ENCODE measurements at places on chromosomes 5 and 9. TPM values are rescaled to one million over a fixed set of nuclear protein-coding genes. Genes with fewer than 3 reads are reported as not detected.

DNA sequence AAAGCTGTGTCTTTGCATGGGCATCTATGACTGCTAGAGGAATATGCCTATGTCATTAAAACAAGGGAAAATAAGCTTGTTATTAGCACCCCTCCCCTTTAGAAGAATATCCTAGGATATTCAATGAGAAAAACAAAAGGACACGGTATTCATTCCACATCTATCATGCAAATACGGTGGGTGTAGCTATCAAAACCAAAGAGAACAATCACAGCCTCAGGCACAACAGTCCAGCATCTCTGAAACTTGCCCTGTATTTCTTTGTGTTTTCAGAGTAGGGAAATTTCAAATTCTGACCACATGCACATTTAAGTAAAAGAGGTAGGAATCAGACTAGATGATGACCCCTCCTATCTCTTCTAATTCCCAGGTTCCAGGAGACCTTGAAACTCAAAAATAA lies 209.9 kb downstream of the EFNA5 start:
- H3K27me3 ChIP-seq = no peaks in the 10 kb centered on the region
- DNase-seq = no peak
- H3K4me3 ChIP-seq = no peak overlapping the region
- H3K4me1 ChIP-seq = peaks cover 42% of the 10 kb centered on the region
- no peaks in the 10 kb centered on the region for H3K36me3 ChIP-seq
- H3K27ac ChIP-seq = no peak overlapping the region

- peaks cover 21% of the 10 kb centered on the region for H3K4me1 ChIP-seq
- H3K27ac ChIP-seq = no peak overlapping the region
- DNase-seq = no peak
- H3K4me3 ChIP-seq = no peak overlapping the region
Observed at GRCh38 chr5:181108578-181109165, 22.3 kb downstream of the OR2V1 start.

The FAM78A gene
- 0.59 TPM for total RNA-seq

- H3K4me3 ChIP-seq = no peak overlapping the region
- no peak for DNase-seq
- no peak overlapping the region for H3K27ac ChIP-seq
Observed at GRCh38 chr5:103804711-103805110, 242.1 kb upstream of the NUDT12 start.

DNA sequence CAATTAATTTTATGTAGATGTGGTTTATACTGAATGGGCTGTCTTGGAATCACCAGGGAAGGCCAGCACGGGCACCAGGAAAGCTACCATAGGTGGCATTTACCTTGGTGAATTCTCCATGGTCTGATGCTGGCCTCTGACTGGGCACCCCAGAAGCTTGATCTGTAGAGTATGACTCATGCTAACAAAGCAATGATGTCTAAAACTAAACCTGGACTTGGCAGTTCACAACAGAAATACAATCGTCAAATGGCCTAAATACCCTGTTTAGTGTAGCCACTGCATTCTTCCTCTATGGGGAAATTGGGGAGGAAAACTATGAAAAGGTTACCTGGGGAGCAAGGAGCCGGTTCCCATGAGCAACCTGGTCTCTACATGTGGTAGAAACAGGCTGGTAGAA lies 98.0 kb downstream of the ATPSCKMT start:
- no peaks in the 10 kb centered on the region for H3K4me1 ChIP-seq
- H3K27me3 ChIP-seq = no peaks in the 10 kb centered on the region
- no peak for DNase-seq
- no peaks in the 10 kb centered on the region for H3K36me3 ChIP-seq

The HRCT1 gene
- not detected for total RNA-seq

DNA sequence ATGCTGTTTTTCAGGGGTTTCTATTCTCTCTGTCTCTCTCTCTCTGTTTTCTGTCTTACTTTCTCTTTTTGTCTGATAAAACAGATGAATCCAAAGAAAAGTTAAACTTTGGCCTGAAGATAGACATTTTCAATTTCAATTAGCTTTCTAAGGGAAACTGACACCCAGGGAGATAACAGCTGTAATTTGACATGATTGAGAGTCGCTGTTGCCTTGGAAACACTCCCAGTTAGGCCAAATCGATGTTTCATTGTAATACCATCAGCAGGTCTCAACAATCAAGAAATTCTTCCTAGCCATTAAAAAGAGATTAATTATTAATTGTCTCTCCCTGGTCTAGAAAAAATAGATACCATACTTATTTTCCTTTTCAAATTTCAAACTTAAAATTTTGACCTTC lies 53.0 kb downstream of the ENTREP1 start:
- DNase-seq = no peak
- no peak overlapping the region for H3K27ac ChIP-seq
- no peaks in the 10 kb centered on the region for H3K4me1 ChIP-seq
- H3K4me3 ChIP-seq = no peak overlapping the region
- H3K27me3 ChIP-seq = no peaks in the 10 kb centered on the region

DNA sequence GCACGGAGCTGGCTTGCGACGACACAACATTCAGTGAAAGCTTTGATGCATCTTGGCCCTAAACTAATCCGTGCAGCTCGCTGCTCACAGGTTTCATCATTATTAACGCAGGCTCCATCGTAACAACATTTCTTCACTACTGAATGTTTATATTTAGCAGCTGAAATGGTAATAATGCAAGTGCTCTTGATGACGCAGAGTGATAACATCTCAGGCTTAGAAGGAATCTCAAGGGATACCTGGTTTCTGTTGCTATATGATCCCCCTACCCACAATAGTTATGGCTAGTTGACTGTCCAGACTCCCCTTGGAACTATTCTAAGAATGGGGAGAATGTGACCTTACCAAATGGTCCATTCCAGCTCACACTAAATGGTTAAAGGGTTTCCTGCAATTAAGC lies 36.2 kb downstream of the C5 start:
- H3K4me3 ChIP-seq = no peak overlapping the region

The MEGF10 gene
- not detected for total RNA-seq

The MOB3B gene
- 0.03 TPM for total RNA-seq

- H3K4me3 ChIP-seq = no peak overlapping the region
- H3K36me3 ChIP-seq = no peaks in the 10 kb centered on the region
- H3K27me3 ChIP-seq = no peaks in the 10 kb centered on the region
Observed at GRCh38 chr5:89260254-89260653, 377.3 kb upstream of the MEF2C start.

DNA sequence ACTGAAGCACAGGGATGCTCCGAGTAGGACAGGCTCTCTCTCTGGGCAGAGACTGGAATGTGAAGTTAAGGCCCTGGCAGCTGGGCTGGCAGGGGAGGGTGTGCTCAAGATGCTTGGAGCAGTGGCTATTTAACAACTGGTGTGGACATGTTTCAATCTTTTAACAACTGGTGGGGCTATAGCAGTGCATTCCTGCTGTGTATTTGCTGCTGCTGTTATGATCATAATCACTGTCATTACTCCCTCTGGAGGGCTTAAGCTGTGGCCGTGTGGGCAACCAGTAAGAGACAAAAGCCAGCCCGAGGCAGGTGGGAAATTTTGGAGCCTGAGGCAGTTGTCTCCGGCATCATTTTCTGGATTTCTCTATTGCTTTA lies 33.3 kb upstream of the PTGS1 start:
- H3K4me1 ChIP-seq = no peaks in the 10 kb centered on the region
- H3K36me3 ChIP-seq = no peaks in the 10 kb centered on the region
- H3K4me3 ChIP-seq = no peak overlapping the region
- no peak overlapping the region for H3K27ac ChIP-seq
- no peak for DNase-seq

The SPATA31A1 gene
- total RNA-seq = not detected

The ALDOB gene
- total RNA-seq = 0.67 TPM

DNA sequence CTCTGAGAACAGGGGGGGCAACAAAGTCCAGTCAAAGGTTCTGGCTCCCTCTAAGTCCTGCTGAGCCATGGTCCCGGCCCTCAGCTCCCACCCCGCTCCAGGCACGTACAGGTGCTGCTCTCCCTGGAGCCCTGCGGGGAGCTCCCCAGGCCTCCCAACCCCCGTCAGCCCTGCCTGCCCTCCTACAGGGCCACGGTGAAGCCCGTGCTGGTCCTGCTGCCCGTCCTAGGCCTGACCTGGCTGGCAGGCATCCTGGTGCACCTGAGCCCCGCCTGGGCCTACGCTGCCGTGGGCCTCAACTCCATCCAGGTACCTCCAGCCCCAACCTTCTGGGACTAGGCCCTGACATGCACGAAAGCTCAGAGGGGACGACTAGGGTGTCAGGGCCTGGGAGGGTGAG lies 20.1 kb downstream of the ADGRD2 start:
- H3K4me1 ChIP-seq = no peaks in the 10 kb centered on the region
- no peak for DNase-seq
- no peak overlapping the region for H3K27ac ChIP-seq
- H3K36me3 ChIP-seq = no peaks in the 10 kb centered on the region

DNA sequence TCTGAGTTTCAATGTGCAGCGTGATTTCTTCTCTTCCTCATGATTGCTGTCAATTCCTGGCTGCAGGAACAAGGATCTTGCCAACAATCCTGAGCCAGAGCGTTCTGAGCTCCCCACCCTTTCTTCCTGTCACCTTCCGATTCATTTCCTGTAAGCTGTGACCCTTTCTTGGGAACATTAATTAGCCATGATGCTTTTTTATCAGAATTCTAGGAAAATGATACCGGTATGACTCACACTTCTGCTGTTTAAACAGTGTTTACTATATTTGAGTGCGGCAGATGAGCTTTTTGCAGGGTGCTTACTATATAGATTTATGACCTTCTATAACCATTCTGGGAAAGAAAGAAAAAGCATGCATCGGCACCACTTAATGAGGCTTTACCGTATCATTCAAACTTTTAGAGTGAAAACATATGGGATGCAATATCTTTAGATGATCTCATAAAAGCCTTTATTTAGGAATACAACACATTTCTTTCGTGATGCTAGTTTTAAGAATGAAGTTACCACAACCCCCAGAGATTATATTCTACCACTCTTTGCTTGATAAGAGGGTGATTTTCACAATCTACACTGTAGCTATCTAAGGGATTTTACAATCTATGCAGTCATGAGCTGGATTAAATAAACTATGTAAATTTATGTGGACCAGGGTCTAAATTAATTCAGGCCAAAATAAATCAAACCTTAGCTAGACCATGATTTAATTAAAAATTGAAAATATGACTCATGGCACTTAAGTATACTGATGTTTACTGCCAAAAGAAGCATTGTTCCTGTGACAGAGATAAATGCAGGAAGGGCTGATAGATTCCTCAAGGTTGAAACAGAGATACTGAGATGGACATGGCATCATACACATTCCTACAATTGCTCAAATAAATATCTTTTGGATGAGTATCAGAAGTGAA lies 38.0 kb upstream of the OSMR start:
- no peaks in the 10 kb centered on the region for H3K27me3 ChIP-seq
- H3K36me3 ChIP-seq = no peaks in the 10 kb centered on the region
- H3K4me1 ChIP-seq = peaks cover 44% of the 10 kb centered on the region
- H3K4me3 ChIP-seq = no peak overlapping the region

- H3K27ac ChIP-seq = no peak overlapping the region
- no peak overlapping the region for H3K4me3 ChIP-seq
- H3K36me3 ChIP-seq = no peaks in the 10 kb centered on the region
- no peaks in the 10 kb centered on the region for H3K27me3 ChIP-seq
- no peak for DNase-seq
Observed at GRCh38 chr5:59177644-59178043, 594.8 kb downstream of the RAB3C start.

The PCA3 gene
- not detected for total RNA-seq

The CLINT1 gene
- total RNA-seq = 81.6 TPM

GRCh38 chr5:51326844-51327243 lies 56.4 kb upstream of the ISL1 start:
- H3K4me3 ChIP-seq = no peak overlapping the region
- H3K4me1 ChIP-seq = no peaks in the 10 kb centered on the region
- H3K27me3 ChIP-seq = no peaks in the 10 kb centered on the region
- no peaks in the 10 kb centered on the region for H3K36me3 ChIP-seq
- H3K27ac ChIP-seq = no peak overlapping the region

DNA sequence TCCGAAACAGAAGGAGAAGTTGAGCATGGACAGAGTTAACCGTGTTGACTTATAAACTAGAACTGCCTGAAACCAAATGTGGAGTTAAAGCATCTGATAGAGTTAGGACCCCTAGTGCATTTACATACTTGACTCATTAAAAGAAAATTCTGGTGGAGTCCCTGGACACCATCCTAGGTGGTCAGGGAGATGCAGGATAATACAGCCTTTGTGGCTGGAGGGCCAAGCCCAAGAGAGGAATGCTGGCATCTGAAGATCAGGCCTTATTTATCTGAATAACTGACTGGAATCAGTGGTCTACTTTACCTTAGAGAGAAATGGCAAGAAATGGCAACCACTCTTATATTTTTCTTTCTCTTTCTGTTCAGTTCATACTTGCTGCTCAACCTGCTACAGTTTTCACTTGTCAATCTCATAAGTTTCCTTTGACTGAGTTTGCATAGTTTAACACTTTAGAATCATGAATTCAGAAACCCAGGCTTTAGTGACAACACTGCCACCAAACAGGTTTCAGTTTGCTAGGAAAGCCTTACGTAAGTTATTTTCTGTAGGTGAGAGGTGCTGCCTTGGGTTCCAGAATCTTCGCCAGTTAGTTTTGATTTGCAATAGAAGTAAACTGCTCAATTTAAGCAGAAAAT lies 10.2 kb downstream of the CMYA5 start:
- no peaks in the 10 kb centered on the region for H3K27me3 ChIP-seq
- H3K4me1 ChIP-seq = no peaks in the 10 kb centered on the region
- H3K27ac ChIP-seq = no peak overlapping the region
- no peaks in the 10 kb centered on the region for H3K36me3 ChIP-seq
- no peak for DNase-seq
- no peak overlapping the region for H3K4me3 ChIP-seq

- H3K4me1 ChIP-seq = no peaks in the 10 kb centered on the region
- no peaks in the 10 kb centered on the region for H3K36me3 ChIP-seq
- no peak overlapping the region for H3K27ac ChIP-seq
- H3K4me3 ChIP-seq = no peak overlapping the region
- no peaks in the 10 kb centered on the region for H3K27me3 ChIP-seq
Observed at GRCh38 chr5:145867806-145868205, 5.0 kb downstream of the GRXCR2 start.

DNA sequence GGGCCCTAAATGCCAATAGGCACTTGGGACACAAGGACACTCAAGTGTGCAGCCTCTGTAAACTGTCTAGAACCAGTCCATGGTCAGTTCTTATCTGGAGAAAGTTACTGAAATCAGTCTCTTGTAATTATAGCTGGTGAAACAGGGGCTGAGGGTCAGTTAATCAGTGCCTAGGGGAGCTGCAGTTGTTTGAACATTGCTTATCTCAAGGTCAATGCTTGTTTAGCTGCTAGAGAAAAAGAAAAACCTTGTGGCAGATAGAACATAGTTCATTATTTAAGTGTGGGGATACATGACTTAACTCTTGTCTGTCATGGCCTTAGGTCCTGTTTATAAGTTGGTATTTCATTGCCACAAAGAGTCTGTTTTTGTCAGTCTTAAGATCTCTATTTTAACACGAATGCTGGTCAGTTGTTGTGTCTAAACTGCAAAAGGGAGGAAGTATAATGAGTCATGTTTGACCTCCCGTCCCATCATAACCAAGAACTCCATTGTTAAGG lies 108.0 kb downstream of the STARD4 start:
- no peaks in the 10 kb centered on the region for H3K4me1 ChIP-seq
- no peak overlapping the region for H3K4me3 ChIP-seq
- H3K27ac ChIP-seq = no peak overlapping the region

GRCh38 chr5:16582081-16582480 lies 34.7 kb downstream of the RETREG1 start:
- H3K27ac ChIP-seq = no peak overlapping the region
- H3K36me3 ChIP-seq = no peaks in the 10 kb centered on the region
- H3K27me3 ChIP-seq = no peaks in the 10 kb centered on the region
- H3K4me1 ChIP-seq = no peaks in the 10 kb centered on the region
- no peak for DNase-seq
- no peak overlapping the region for H3K4me3 ChIP-seq

GRCh38 chr9:97767891-97768290 lies 70.8 kb upstream of the XPA start:
- no peaks in the 10 kb centered on the region for H3K27me3 ChIP-seq
- DNase-seq = no peak
- H3K27ac ChIP-seq = no peak overlapping the region
- H3K36me3 ChIP-seq = no peaks in the 10 kb centered on the region
- H3K4me3 ChIP-seq = no peak overlapping the region

The SPATA31C1 gene
- total RNA-seq = not detected

The SNCAIP gene
- total RNA-seq = not detected

All from Panc1 (cell line).